ENCODE measurements at places on chromosomes 5 and 9.

- DNase-seq: no peak
Observed at GRCh38 chr9:134304690-134305089, 21.6 kb upstream of the RXRA start.

GRCh38 chr5:79850316-79850822 lies 140.7 kb downstream of the MTX3 start:
- no peak for DNase-seq

DNA sequence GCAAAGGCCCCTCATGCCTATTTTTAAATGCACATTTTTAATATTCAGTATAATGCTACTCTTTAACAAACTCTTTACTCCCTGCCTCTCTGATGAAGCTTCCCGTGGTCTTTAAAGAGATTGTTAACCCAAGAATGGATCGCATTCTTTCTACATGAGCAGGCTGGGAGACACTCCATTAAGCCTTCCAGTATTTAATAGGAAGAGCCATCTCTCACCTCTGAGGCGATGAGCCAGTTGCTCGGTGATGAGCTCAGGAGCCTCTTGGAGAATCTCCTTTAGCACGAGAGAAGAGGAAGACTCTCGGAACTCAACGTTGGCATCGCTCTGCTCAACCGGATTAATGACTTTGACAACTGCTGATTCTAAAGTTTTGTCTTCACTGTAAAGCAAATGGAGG lies 59.6 kb downstream of the PRUNE2 start:
- no peak for DNase-seq

DNA sequence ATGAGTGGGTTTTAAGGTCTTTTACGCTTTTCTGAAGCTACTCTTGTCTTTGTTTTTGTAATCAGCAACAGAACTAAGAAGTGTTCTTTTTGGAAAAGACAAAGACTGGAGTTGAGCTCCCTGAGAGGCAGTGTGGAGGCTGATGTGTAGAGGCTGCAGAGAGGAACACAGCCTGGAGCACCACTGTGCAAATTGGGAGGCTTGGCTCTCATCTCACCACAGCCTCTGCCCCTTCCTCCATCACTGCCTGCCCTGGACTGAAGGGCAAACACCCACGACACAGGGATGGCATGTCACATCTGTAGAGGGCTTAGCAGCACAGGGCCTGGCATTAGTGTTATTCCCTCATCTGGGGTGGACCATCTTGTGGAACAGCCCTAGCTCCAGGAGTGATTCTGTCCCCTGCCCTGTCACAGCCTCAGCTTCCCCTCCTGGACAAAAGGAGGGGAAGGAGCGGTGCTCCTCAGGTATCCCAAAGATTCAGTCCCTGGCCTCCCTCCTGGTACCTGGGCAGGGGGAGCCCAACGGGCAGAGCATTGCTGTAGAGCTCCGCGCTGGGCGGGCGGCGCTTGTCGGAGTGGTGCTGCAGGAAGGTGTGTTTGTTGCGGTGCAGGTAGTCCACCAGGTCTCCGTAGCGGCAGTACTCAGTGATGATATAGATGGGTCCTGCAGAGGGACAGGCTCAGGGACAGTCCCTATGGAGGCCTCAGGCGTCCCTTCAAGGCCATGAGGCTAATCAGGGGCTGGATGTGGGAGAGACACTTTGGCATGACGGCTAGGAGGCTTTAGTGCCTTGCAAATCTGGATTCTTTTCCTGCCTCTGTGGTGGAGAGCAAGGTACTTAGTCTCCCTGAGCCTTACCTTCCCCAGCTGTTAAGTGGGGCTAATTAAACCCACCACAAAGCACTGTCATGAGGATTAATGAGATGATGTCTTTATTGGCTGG lies 32.8 kb downstream of the PDGFRB start:
- no peak for DNase-seq

- DNase-seq: no peak
Observed at GRCh38 chr5:6302684-6303083, 75.7 kb downstream of the MED10 start.

DNA sequence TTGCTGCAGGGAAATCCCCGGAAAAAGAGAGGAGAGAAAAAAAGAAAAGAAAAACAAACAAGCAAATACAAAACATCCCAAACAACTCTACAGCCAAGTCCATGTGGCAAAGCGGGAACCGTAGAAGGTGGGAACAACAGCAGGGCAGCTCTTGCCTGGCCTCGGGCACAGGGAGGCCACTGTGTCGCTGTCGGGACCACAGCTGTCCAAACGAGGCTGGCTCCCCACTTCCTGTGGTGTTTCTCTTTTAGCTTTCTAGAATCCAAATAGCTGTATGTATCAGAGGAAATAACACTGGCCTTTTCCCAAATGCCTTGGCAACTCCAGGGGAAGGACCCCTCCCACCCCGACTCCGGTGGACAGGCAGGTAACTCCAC lies 41.6 kb upstream of the EQTN start:
- no peak for DNase-seq

GRCh38 chr9:88952086-88952615 lies 39.1 kb upstream of the S1PR3 start:
- no peak for DNase-seq

DNA sequence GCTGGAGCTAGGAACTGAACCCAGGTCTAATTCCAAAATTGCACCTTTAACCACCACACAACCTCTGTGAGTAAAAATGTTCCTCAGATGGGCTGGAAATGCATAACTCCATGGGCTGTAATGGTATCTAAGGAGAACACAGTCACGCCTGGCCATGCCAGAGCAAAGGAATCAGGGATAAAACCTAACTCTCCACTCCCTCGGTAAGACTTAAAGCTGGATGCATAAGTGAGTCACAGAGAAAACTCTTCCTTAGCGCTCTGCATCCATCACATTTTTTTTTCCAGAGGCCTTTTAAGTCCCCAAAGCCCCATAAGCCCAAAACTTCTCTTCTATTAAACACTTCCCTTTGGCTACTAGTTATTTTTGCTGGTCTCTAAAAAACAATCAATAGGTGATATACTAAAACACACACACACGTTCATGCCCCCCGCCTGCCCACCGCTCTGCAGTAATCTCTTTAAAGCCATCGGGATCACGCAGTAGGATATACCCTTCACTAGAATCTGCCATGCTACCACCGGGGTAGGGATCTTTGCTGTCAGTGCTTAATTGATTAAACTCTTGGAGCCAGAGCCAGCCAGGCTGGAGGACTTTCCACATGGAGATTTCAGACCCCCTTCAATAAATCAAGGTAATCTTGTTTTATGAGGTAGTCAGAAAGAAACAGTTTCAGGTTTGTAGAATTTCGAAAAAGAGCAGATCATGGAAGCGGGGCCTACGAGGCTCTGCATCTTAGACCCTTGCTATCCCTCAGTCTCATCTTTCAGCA lies 212.9 kb downstream of the MAPKAP1 start:
- no peak for DNase-seq

- DNase-seq: no peak
Observed at GRCh38 chr5:177591690-177592009, 353 bp upstream of the TMED9 start.

DNA sequence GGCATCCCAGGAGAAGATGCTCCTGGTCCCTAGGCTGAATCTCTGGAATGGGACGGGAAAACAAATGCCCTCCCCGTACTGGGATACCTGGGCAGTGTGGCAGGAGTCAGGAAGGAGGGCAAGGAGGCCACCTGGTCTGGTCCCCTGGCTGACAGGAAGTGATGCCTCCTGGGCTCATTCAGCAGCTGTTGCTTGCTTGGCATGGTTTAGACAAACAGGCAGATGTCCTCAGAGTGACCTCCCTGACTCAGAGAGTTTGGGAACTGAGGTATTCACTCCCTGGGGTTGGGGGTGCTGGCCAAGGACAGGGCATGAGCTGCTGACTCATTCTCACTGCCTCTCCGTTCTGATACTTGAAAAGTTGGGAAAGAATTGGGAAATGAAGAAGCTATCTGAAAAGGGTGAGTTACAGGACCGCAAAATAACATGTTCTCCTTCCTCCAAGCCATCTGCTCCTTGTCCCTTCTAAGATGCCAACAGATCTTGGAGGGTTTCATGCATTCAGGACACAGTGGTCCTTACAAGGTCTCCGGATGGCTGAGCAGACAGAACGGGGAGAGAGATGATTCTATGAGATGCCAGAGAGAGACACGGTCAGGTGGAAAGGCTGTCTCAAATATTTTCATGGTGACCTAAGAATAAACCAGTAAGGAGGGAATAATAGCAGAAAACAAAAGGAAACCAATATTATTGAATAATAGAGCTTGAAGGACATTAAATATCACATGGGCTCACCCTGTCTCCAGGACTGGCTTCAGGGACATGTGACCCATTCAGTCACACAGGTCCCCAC lies 534.5 kb downstream of the BNC2 start:
- DNase-seq: no peak

DNA sequence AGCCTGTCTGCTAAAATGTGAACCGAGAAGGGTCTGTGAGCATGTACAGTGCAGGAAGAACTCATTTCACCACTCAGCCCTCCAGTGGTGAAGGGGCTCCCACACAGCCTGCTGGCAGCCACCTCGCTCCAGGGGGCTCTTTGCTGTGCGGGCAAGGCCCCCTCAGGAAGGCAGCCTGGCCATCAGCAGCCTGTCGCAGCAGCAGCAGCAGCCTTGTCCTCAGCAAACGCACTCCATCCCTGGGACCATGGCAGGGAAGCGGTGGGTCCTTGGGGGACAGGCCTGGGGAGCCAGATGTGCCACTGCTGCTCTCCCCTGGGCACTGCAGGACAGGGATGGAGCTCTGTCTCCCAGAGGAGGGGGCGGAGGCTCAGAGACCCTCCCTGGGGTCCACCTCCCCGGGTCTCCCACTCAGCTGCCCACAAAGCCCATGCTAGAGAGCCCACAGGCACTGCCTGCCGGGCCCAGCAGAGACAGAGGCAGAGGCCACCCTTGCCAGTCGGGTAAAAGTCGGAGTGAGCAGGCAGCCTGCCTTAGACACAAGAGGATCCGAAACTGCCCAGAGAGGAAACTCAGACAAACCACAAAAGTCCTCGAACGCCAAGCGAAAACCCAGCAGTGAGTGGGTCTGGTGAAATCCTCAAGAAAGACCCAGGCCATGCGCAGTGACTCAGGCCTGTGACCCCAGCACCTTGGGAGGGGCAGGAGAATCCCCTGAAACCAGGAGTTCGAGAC lies 8.0 kb downstream of the BRD3 start:
- no peak for DNase-seq

DNA sequence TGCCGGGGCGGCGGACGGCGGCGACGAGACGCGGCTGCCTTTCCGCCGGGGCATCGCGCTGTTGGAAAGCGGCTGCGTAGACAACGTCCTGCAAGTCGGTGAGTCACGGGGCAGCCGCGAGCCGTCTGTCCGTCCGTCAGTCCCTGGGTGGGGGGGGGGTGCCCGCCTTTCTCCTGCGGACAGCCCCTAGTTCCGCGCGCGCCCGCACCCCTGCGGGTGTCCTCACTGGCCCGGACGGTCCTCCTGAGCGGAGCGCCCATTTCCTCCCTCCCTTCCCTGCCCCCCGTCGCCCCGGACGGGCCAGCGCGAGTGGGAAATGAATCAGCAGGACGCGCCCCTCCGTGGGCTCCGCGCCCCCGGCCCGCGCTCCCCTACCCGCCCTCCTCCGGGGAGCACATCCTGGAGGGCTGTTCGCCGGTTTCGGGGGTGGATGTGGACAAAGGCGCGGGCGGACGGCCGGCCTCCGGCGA lies 828 bp downstream of the ZSWIM6 start:
- DNase-seq: peak; percentile 20

- DNase-seq: no peak
Observed at GRCh38 chr5:111691914-111692313, 65.1 kb downstream of the NREP start.

DNA sequence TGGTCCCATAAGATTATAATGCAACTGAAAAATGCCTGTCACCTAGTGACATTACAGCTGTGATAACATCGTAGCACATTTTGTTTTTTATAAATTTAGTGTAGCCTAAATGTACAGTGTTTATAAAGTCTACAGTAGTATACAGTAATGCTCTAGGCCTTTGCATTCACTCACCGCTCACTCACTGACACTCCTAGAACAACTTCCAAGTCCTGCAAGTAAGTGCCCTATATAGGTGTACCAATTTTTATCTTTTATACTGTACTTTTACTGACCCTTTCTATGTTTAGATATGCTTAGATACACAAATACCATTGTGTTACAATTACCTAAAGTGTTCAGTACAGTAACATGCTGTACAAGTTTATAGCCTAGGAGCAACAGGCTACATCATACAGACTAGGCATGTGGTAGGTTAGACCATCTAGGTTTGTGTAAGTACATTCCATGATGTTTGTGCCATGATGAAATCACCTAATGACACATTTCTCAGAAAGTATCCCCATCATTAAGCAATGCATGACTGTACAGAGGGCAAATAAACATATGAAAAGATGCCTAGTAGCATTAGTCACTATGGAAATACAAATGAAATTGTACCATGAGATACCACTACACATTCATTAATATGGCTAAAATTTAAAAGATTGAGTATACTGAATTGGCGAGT lies 127.6 kb downstream of the TRPM6 start:
- DNase-seq: no peak

DNA sequence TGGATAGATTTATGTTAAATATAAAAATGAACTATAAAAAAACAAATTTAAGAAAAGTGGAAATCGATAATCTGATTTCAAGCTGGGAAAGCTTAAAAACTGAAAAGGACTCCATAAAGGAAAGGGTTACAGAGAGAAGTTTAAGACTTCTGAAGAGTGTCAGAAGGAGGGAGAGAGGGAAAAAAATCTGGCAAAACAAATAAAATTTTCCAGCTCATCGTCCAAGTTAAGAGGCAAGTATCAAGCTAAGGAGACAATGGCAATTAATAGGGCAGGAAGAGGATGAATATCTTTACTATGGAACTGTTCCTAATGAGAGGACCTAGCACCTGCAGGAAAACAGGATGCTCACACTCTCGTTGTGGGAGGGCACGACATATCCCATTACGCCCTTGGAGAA lies 20.5 kb upstream of the HEXB start:
- no peak for DNase-seq

- peak; percentile 45 for DNase-seq
Observed at GRCh38 chr5:94025788-94026473, 284.5 kb upstream of the POU5F2 start.

DNA sequence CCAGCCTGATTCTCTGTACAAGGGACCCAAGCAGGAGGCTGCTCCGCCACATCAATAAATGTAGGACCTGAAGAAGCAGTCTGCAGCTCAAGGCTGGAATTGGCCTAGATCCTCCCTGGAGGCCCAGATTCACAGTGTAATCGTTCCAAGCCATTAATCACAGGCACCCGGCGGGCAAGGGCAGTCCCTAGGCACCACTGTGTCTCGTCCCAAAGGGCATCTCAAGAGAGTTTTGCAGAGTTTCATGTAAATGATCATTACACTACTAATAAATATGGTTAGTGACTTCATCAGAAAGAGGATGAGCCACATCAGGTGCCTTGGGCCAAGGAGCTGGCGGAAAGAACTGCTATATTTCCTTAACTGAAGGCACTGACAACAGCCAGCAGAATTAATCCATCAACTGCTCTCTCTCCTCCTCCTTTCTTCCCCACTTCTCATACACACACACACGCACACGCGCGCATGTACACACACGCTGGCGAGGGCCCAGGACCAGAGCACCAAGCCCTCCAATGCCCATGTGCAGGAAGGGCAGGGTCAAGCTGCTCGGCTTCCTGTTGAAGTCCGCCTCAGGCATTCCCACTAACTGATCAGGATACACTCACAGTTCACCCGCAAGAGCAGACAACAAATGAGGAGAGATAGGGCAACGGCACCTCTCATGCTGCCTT lies 33.9 kb downstream of the GNAQ start:
- no peak for DNase-seq

All from HuH-7 (cell line).